ENCODE measurements at places on chromosomes 5 and 9. TPM values are rescaled to one million over a fixed set of nuclear protein-coding genes. Genes with fewer than 3 reads are reported as not detected.

Gene TRIM36
- 2.8 TPM for polyA plus RNA-seq

DNA sequence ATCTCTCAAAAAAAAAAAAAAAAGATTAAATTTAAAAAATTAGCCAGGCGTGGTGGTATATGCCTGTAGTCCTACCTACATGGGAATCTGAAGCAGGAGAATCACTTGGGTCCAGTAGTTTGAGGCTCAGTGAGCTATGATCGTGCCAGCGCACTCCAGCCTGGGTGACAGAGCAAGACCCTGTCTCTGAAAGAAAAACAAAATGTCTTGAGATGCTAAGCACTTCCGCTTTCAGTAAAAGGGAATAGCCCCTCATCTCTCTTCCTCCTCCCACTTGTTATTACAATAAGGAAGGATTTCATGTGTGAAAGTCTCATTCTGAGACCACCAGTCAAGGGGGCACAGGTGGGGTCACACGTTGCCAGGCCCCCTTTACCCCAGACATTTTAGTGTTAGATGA, 79.4 kb downstream of the GOLPH3 start:
- DNase-seq = no peak

DNA sequence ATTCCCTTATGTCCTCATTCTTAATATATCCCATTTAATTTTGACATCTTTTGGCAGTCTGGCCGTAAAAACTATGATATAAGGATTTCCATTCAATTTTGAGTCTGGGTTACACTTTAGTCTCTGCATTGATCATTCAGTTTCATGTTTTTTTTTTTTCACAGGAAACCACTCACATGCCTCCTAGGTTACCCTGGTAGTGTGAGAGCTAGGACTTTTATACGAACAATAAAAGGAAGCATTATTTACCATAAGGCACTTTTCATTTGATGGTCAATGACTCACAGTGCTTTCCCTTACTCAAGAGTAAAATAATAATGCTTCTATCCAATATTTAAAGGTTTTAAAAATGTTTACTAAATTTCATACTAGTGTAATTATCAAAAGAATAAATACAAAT, 16.4 kb upstream of the DMAC1 start:
- no peak for DNase-seq

DNA sequence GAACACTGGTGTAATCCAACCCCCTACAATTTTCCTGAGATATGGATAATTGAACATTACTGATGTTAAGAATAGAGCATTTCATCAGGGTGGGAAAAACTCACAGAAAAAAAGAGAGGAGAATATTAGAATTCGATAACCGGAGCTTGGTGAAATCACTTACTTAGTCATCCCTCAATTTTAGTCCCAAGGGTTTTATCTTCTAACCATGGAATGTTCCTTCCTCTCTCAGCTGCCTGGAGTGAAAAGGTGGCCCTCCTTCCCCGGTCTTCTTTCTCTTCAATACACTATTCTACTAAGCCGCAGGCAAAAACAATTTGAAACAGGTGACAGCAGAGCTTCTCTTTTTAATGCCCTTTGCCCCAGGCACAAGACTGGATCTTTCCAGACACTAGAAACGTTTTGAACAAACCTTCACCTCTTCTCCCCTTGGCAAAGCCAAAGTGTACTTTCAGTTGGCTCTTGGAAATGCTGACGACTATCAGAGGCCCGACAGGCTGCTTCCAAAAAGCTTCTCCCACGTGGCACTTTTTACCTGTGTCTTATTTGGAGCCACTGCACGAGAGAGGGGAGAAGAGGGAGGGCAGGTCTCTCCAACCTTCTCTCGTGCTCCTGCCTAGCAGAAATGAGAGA, 543.9 kb downstream of the TLE1 start:
- DNase-seq = no peak

DNA sequence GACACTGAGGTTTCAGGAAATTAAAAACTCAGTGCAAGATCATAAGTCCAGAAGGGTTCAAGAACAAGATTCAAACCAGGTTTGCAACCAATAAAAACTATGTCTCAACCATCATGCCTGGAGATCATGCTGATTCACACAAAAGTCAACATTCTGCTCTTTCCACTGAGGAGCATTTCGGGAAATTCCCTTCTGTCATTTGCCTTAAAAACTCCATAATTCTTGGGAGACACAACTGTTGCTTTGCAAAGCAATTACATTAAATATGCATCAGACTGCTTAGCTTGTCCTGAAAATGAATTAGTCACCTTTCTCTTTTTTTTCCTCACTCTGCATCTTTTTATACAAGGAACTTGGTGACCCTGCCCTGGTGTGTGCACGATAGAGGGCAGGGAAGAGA, 275.9 kb upstream of the ZNF462 start:
- DNase-seq = no peak

- peak; percentile 64 for DNase-seq
These were observed 665.5 kb upstream of the ZNF608 start for GRCh38 chr5:125411744-125412560.

Data from left renal cortex interstitium (tissue), 4 donors.